Skin of body (tissue), 3 donors: ENCODE measurements at places on chromosomes 7 and 10. TPM values are rescaled to one million over a fixed set of nuclear protein-coding genes. Genes with fewer than 3 reads are reported as not detected.

VWC2 gene
- total RNA-seq, result 0.49 TPM

POLR2J gene
- total RNA-seq, result 12.4 TPM

SDK1 gene
- 7.5 TPM for total RNA-seq

INTS1 gene
- total RNA-seq, result 21.1 TPM

PON3 gene
- 11.2 TPM for total RNA-seq

CFAP46 gene
- total RNA-seq, result 0.39 TPM

EVX1 gene
- not detected for total RNA-seq

TUBGCP2 gene
- 29.1 TPM for total RNA-seq

SERPINE1 gene
- total RNA-seq, result 18.1 TPM

SORBS1 gene
- total RNA-seq, result 33.7 TPM
